ENCODE measurements at places on chromosomes 3 and 15.

DNA sequence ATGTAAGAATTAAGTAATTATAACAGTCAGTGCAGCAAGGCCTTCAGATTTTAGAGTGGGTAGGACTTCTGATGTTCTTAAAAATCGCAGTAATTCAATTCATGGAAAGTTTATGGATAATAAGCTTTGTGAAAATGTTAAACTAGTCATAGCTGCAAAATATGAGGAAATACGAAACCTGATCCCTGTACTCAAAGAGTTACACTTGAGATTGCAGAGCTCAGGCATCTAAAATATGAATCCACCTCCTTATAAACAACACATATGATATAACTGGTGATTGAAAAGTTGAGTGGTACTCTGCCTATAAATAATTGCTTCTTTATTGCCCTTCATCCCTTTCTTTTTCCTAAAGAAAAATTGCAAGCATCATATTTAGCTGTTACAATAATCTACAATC lies 473.3 kb downstream of the OTOL1 start:
- no peak for DNase-seq

DNA sequence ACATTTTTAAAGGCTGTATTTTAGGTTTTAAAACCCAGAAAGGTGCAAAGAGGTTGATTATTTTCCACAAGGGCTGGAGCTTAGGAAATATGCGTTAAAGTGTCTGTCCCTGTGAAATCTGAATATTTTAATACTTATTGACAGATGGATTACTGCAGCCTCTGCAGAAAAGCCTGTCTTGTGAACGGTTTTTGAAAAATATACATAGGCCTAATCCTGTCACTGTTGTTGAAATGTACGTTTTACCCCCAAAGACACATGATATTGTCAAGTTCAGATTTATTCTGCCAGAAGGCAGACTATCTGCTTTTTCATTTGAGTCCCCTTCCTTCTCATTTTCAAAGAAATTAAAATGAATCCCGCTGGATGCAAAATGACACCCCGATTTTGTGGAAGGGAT lies 2.2 kb upstream of the BCL6 start:
- DNase-seq = no peak

DNA sequence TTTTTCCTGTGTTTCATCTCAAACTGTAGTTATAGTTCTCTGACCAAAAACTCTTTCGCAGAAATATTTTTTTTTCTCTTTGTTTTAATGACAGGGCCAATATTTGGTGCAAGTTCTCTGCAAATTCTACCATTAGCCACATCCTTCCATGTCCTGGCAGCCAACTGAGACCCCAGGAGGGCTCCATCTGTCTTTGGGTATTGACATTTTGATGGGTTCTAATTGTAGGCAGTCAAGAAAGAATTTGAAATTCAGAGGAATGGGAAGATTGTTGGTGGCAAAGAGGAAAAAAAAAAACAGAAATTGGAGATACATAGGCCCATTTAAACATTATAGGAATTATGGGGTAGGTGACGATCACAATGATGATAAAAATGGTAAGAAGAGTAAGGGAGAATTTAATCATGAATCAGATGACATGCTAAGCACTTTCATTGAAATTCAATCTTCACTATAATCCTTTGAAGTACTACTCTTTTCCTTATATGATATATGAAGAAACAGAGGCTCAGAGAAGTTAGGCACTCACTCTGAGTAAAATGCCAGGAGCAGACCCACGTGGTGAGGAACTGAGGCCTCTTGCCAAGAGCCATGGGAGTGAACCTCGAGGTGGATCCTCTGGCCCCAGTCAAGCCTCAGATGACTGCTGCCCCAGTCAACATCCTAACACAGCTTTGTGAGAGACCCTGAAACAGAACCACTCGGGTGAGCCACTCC lies 151.4 kb downstream of the PDZRN3 start:
- no peak for DNase-seq

DNA sequence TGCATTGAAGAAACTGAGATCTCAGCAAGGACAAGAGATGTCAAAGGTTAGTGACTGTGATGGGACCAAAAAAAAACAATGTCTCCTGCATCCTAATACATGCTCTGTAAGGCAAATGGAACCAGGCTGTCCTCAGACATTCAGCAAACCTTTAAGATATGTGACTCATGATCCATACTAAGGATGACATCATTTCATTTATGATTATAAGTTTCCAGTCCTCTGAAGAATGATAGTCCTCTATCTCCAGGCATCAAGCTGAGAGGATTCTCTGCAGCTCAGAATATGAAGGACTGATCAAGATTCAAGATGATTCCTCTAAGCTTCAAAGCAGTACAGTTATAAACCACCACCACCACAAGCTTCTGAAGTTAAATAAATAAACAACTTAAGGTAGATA lies 47.6 kb downstream of the SSR3 start:
- DNase-seq = no peak

DNA sequence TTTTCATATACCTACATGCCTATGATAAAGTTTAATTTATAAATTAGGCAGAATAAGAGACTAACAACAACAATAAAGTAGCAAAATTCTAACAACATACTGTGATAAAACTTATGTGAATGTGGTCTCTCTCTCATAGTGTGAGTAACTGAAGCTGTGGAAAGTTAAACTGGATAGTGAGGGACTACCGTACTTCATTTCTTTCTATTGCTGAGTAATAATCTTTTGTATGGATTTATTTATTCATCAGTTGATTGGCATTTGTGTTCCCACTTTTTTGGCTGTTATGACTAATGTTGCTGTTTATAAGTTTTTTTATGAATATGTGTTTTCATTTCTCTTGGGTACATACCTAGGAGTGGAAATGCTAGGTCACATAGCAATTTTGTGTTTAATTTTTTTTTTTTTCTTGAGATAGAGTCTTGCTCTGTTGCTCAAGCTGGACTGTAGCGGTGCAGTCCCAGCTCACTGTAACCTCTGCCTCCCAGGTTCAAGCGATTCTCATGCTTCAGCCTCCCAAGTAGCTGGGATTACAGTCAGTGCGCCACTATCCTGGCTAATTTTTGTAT lies 41.0 kb downstream of the RNF111 start:
- DNase-seq = no peak

DNA sequence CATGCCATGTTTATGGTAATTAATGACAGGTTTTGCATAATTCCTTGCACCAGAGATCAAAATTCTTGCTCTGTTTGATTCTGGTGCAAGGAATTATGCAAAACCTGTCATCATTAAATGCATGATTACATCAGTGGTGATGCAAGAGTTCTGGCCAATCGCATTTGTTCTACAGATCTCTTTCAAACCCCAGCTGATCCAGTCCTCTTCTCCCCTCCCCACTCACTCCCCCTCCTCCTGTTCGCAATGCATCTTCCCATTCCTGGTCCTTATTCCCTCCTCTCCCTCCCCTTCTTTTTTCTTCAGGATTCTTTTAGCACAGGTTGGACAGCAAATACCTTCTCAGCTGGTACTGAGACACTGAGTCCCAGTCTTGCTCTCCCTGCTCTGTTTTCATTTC lies 82.1 kb downstream of the GABRB3 start:
- DNase-seq = no peak

DNA sequence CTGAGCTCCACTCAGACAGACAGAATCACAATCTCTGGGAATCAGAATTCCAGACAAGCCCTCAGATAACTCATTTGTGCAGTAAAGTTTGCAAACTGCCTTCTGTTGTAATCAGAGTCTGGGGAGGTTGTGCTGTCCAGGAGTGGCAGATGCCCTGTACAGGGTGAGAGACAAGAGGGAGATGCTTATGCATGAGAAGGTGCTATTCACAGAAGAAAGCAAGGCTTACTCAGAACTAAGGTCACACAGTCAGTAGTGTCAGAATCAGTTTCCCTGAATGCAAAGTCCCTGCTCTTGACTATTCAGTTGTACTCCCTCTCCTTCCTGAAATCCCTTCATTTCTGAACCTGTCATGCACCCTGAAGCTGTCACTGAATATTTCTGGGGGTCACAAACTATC lies 43.7 kb downstream of the SRPRB start:
- DNase-seq = no peak

- DNase-seq = no peak
Observed at GRCh38 chr3:176416870-176417269, 780.4 kb downstream of the TBL1XR1 start.

DNA sequence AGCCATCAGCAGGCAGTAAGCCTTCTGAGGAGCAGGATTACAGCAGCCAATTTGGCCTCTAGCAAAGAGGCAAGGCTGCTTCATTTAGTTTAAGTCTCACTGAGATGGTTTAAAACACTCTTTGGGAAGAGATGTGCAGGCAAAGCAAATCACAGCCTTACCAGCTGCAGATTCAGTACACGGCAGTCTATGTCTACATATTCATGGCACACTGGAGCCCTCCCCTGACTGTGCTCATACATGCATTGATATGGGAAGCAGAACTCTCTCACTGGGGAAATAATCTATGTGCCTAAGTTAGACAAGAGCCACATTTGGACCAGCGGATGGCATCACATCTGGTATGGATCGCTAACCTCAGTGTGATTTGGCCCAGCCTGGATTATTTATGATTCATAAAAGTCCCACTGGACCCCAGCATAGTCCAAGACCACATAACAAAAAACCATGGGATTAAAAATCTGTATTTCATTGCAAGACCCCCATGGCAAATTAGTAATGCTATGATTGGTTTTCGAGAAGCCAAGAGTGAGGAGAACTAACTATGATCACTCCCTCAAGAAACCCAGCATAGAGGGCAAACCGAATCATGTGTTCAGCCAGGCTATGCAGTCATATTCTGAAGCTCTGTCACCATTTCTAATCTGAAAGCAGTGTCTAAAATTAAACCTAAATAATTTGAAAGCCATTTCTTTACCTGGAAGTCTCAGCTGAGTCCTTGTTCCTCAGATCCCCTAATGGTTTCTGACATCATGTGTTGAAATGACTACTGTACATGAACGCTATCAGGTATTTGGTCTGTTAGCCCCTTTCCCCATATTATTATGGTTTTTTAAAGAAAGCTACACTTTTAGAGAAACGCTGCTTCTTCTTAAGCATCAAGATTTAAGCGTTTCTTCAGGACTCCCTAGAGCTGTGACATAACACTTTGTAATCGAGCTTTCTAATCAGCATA lies 1.2 kb downstream of the PRICKLE2 start:
- no peak for DNase-seq

DNA sequence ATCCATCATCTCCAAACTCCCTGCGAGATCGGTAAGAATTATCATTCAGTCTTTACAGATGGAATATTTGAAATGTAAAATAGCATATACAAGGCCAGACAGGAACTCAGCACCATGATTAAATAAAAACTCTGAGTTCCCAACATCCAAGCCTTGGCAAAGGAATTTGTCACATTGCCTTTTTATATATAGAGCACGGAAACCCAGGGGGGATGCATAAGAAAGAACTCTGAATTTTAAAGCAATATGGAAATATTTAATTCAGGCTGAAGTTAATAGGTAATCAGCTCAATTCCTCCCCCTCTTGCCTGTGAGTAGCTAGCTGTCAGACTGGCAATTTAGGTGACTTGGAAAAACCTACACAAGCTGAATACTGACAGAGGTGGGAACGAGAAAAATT lies 217.9 kb upstream of the KCNMB2 start:
- DNase-seq = no peak

DNA sequence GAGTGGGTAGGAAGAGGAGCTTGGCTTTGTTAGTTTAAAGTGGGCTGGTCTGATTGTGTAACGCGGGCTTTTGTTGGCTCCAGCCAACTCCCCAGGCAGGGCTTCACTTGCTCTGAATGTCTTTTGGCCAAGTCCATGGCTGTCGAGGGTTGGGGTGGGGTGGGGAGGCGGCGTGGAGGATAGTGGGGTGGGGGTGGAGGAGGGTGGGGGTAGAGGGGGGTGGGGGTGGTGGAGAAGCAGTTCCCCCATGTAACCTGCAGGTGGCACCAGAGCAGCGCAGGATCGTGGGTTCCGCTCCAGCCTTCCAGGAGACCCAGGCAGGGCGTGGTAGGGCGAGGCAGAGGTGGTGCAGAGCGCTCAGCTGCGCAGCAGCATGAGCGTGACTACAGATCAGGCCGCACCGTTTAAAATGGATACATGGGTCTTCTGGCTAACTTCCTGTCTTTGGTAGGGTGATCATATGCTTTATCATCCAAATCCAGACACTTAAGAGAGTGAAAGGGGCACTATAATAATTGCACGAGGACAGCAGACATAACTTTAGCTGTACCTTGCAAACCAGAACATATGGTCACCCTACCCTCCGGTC lies 28.3 kb downstream of the GOLGA6A start:
- peak; percentile 12 for DNase-seq

DNA sequence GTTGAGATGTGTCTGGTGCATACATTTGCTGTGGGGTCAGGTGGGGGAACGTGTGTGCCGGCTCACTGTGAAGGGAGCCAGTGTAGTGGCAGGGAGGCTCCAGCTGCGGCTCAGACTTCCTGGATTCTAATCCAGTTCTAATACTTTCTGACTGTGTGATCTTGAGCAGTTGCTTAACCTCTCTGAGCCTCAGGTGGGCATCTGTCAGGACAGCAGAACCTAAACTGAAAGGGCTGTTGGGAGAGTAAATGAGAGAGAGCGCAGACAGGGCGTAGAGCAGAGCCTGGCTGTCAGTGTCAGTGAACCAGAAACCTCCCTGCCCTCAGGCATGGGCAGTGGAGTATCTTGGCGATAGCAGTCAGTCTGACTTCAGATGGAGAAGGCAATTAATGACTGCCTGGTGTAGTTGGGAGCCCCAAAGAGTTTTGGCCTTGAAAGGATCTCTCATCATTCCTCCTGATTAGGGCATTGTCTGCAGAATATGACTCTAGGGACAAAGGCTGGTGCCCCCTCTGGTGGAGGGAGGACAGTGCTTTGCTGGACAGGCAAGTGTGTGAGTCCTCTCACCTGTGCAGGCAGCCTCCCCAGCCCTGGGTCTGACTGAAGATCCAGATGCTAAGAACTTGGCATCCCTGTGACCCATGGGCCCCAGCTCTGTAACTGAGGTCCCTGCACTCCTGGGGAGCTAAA lies 9.6 kb downstream of the KBTBD13 start:
- no peak for DNase-seq

DNA sequence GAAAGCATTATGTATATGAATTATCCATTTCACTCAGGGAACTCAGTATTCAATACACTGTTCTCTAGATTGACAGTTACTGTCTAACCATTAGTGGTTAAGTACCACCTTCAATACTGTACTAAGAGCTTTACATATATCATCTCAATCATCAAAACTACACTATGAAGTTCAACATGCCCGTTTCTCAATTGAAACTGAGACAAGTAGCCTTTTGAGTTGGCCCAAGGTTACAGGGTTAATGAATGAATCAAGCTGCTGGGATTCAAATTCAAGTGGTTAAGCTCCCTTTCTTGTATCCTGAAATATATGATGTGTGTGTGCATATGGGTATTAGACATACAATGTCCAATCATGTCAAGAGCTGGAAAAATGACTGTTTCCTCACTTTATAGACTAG lies 5.8 kb downstream of the TASOR start:
- DNase-seq = no peak

GRCh38 chr3:196650740-196651311 lies 11.3 kb downstream of the NRROS start:
- peak; percentile 65 for DNase-seq

GRCh38 chr3:116246406-116246980 lies 198.8 kb downstream of the LSAMP start:
- DNase-seq = no peak

GRCh38 chr3:173624086-173624485 lies 226.5 kb downstream of the NLGN1 start:
- no peak for DNase-seq

All from epithelial cell of prostate (primary cell).